ENCODE measurements at places on chromosomes 3 and 15. TPM values are rescaled to one million over a fixed set of nuclear protein-coding genes. Genes with fewer than 3 reads are reported as not detected.

GRCh38 chr3:102132370-102132769 lies 283.1 kb downstream of the NFKBIZ start:
- DNase-seq = no peak

DNA sequence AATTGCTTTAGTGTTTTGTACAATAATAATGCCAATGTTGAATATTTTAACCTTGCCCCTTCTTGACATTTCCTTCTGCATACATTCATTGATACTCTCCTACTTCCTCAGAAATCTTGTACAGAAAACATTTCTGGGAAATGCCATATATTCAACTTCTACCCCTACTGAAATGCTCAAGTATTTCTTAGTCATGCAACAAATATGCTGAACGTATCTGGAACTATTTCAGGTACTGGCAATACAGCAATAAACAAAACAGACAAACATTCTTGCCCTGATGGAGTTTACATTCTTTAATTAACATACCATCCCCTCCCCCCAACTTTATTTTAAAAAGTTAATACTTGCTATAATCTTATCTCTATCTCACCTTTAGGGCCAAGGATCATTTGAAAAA lies 147.2 kb downstream of the STAG1 start:
- DNase-seq = no peak

- no peak for DNase-seq
Measured at GRCh38 chr3:157738441-157738840, 235.2 kb upstream of the VEPH1 start.

DNA sequence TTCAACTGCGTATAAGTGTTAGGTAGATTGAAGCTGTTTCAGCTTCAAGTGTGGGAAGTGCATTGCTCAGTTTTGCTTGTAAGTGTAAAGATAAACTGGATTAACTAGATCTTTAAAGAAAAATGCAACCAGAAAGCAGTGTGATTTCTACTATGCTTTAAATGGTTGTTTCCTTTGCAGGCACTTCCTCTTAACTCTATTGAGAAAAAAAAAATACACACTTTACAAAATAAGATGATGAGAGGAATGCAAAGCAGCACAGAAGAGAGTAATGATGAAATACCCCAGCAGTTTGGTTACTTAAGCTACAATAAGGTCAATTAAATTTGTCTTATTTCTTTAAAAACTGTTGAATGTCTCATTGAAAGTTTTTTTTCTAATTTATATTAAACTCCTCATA lies 40.8 kb downstream of the DPH6 start:
- no peak for DNase-seq

Gene NR1I2
- not detected for total RNA-seq

Gene GPR160
- total RNA-seq = 7.9 TPM

DNA sequence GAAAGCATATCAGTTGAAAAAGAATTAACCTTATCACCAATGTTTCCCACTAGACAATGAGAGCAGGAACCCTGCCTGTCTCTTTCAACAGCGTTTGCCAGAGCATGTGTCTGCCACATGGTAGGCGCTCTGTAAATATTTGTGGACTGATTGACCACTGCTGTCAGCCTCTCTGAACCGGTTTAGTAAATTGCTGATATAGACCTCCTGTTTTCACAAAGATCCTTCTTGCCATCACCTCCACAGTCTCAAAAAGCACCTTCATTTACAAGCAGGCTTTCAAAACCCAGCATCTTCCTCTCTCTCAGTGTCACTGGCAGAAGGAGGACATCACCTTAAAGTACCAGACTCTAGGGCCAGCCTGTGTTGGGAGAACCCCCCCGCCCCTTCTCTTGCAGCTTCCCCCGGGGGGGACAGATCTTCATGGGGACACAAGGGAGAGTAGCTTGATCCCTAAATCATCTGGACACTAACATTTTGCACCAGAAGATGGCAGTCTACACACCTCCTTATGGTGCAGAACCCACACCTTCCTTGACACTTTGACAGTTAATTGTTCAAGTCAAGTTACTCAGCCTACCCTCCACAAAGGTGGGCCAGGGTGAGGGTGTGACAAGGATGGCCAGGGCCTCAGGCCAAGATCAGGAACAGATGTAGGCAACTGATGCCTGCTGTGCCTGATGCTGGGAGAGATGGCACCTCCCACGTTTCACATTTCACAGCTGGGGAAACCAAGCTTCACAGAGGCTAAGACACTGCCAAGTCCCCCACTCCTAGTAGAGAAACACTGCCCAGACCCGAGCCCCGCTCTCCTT lies 37.8 kb upstream of the USP3 start:
- DNase-seq = peak; percentile 55

Gene FBXO40
- total RNA-seq = not detected

DNA sequence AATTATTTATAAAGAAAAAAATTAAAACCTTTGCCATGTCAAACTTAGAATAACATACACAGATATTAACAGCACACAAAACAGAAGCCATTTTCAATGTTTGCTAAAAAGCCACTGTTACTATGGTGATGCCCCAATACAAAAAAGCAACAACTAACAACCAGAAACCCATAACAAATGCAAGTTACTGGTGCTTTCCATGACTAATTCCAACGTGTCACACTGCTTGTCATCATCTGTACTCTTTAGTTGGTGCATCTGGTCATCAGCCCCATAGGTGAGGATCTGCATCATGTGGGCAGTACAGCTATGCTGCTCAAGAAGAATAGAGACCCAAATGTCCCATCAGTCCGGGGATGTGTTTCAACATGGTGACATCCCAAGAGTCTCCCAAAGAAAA lies 52.8 kb downstream of the ATP8B4 start:
- DNase-seq = no peak

GRCh38 chr15:39966521-39966920 lies 32.6 kb downstream of the EIF2AK4 start:
- DNase-seq = no peak

Gene ARHGEF26
- total RNA-seq = 4.6 TPM

GRCh38 chr3:49269443-49270155 lies 7.4 kb downstream of the C3orf62 start:
- DNase-seq = no peak

- no peak for DNase-seq
Measured at GRCh38 chr3:187006864-187007630, 76.7 kb downstream of the ST6GAL1 start.

GRCh38 chr3:10074666-10075065 lies 33.4 kb downstream of the FANCD2OS start:
- no peak for DNase-seq

DNA sequence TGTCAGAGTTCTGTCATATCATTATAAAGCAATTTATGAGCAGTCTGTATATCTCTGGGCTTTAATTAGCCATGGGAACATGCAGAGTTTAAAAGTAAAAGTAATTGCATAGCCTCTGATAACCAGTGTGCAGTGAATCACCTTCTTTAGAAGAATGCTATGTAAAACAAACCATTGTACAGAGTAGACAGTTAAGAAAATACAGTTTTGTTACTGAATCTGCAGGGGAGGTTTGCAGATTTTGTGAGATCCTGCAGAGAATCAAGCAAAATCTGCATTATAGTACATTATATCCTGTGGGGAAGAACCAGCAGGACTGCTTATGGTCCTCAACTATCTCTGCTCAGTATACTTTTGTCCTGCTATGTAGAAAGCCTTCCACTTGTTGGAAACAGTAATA lies 396.2 kb upstream of the NAALADL2 start:
- no peak for DNase-seq

GRCh38 chr3:156533205-156533604 lies 21.7 kb downstream of the SSR3 start:
- no peak for DNase-seq

DNA sequence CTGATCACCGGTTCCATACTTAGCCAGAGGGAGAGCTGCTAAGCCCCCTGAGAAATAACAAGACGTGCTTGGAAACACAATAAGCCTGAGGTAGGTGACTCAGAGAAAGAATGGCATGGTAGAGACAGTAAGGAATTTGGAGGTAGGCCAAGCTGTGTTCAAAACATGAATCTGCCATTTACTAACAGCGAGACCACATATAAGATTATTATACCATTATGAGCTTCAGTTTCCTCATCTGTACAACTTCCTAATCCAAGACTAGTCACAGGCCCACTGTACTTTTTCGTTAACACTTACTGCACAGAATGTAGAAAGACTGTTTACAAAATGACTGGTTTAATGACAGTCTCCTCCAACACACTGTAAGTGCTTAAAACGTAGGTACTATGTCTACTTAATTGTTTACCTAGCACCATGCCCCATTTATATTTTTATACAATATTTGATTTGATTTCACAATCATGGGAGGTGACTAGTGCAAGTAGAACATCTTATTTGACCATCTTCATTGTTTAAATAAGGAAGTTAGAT lies 25.7 kb downstream of the ATOSA start:
- DNase-seq = no peak

DNA sequence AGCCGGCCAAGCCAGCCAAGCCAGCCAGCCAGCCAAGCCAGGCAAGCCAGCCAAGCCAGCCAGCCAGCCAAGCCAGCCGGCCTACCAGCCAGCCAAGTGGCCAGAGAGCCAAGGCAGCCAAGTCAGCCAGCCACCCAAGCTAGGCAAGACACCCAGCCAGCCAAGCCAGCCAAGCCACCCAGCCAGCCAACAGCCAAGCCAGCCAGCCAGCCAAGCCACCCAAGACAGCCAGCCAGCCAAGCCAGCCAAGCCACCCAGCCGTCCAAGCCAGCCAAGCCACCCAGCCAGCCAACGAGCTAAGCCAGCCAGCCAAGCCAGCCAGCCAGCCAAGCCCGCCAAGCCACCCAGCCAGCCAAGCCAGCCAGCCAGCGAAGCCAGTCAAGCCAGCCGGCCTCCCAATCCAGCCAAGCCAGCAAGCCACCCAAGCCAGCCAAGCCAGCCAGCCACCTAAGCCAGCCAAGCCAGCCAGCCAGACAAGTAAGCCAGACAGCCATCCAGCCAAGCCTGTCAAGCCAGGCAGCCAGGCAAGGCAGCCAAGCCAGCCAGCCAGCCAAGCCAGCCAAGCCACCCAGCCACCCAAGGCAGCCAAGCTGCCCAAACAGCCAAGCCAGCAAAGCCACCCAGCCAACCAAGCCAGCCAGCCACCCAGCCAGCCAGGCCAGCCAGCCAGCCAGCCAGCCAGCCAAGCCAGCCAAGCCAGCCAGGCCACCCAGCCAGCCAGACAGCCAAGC lies 200.5 kb downstream of the GOLGA6L6 start:
- DNase-seq = no peak

DNA sequence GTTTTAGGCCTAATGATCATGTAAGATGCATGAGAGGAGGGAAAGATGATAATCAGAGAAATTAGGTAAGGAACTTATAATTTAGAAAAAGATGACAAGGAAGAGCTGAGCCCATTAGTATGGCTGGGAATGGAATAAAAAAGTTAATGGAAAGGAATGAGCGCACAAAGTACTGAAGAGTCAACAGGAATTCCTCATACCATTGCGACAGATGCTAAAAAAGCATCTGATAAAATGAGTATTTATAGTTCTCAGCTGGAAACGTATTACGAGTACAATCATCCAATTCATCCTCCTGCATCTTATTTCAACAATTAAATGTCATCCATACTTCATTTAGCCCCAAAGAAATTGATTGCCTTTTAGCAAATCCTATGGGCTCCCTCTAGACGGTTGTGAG lies 58.9 kb downstream of the TMCC1 start:
- no peak for DNase-seq

Gene CLDND1
- 112 TPM for total RNA-seq

DNA sequence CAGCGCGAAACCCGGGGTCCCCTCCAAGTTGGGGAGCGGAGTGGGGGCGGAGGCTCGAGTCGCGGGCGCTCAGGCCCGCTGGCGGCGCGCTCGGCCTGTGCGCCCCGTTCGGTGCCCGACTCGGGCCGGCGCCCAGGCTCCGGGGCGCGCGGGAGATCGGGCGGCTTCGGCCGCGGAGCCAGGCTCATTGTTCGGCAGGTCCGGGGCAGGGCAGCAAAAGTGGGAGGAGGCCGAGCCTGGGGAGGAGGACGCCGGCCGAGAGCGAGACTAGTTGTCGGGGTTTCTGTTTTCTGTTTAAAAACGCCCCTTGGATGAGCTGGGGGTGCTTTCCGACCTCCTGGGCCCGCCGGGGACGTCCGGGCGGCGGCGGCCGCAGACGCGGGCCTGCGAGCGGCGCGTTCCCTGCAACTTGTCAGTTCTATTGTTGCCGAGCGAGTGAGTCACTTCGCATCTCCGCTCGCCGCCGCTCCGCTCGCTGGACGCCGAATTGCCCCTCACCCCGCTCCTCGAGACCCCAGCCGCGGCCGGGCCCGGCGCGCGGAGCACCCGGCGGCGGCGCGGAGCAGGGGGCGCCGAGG lies 676 bp downstream of the TCF12 start:
- DNase-seq = no peak

GRCh38 chr15:32029409-32029861 lies 880 bp upstream of the CHRNA7 start:
- no peak for DNase-seq

DNA sequence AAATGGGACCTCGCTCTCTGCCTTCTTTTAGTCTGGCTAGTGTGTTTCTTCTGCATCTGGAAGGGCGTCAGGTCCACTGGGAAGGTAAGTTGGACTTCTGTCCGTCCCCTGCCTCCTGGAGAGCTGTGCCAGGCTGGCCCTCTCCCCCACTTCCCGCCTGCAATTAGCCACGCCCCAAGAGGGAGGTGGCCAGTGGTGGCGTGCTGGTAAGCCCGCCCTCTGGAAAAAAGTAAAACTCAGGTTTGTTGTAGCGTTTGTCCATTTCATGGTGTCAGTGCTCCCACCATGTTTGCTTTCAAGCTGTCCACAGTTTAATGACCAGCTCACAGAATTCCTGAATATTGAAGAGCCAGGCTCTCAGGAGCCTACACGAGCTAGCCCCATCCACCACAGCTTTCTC lies 55.6 kb downstream of the SLC6A6 start:
- DNase-seq = no peak

- DNase-seq = no peak
Measured at GRCh38 chr3:159902546-159903314, 85.9 kb upstream of the IL12A start.

Gene IRAK2
- total RNA-seq = 41.6 TPM

GRCh38 chr15:92277776-92278175 lies 115.9 kb upstream of the ST8SIA2 start:
- DNase-seq = no peak

- DNase-seq = no peak
Measured at GRCh38 chr3:117261983-117262421, 552.4 kb downstream of the TUSC7 start.

Gene PRR20G
- not detected for total RNA-seq

DNA sequence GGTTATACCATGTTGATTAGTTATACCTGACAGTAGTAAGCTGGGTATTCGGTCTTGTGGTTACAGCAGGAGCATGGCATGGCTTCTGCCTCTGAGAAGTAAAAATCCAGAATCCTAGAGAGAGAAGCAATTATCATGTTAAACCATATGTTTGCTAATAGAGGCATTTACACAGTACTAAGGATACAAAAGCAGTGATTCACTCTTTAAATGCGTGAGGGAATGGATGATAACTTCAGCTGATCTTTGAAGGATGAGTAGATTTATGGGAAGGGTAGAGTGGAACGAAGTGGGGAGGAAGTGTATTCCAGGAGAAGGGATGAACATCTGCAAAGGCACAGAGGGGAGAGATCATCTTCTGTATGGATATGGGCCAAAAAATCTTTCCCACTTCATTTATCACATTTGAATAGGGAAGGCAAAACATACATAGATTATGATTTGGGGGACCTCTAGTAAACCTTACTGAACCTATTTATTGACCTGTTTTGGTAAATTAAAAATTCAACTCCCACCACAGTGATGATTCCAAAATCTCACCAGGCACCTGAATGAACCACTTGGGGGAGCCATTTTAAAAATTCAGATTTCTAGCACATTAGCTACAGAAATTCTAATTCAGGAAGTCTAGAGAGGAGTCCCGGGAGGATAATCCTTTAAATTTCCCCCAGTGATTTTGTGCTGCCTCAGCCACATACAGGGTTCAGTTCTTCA lies 35.1 kb downstream of the IGSF10 start:
- DNase-seq = no peak

Gene DNASE1L3
- 0.78 TPM for total RNA-seq

Gene ADAMTS7
- 83.0 TPM for total RNA-seq

GRCh38 chr15:99407716-99408115 lies 156.4 kb downstream of the LRRC28 start:
- no peak for DNase-seq
